ENCODE measurements at places on chromosomes 6 and 20.

DNA sequence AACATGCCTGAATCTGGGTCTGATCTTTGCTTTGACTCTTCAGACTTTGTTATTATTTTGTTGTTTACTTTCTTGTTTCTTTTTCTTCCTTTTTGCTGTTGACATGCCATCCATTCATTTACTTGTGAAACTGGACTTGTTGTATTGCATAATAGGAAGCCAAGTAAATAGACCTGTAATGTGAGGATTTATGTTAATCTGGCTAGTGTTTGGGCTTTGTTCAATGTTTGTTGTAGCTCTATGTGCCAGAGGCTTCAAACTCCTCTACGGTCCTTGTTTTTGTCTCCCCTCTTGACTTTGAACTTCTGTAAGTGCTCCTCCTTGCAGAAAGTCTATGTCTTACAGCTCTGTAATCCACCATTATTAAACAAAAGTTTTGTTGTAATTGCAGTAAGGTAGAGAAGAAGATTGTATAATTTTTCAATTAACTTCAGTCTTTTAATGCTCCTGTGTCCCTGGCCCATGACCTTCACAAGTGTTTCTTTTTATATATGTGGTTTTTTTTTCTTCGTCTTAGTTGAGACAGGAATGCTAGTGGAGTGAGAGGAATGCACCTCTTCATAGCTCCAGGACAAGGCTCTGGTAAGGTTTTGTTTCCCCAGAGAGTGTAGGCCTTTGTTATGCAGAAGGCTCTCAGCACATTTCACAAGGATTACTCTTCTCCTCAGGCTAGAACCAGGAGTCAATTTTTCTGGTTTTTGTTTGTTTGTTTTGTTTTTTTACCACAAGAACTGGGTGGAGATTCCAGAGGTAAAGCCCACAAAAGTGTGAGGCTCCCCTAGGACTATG lies 1061.8 kb upstream of the CITED2 start:
- no peak for DNase-seq

GRCh38 chr6:72365773-72366172 lies 256.1 kb upstream of the KCNQ5 start:
- no peak for DNase-seq

DNA sequence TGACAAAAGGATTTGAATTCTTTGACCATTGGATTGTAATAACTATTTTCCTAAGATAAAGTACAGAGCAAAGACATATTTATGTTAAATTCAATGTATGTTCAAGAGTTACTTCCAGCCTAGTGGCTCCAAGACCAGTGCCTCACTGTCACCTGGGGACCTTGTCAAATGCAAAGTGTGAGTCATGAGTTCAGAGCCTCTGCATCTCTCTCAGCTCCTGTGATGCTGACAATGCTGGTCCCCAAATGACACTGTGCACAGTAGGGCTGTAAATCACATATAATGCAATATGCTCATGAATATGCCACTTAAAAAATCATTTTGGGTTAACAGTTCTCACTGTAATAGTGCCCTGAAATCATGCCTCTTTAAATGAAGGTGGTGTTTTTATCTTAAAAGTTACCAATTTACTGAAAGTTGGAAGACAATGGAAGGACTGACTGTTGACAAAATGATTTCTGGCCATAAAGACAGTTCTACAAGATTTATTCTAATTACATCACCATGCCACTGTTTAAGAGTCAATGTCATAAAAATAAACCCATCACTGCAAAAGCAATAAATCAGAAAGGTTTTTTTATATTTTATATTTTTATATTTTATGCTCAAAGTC lies 62.1 kb downstream of the NRSN1 start:
- no peak for DNase-seq

DNA sequence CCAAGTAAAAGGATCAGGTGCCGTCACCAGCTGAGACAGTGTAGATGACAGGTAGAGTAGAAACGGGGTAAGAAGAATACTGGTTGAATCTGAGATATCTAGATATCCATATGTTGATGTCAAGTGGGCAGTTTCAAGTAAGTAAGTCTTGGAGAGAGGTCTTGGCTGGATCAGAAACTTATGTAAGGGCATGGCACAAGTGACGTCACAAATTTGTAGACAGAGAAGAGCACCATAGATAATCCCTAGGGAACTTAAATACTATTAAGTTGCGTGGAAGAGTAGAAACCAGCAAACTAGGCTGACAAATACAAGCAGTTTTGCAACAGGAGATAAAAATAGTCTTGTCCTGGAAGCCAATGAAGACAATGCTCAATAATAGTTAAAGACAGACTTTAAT lies 123.2 kb downstream of the KHDRBS2 start:
- DNase-seq: no peak

- DNase-seq: no peak
Observed at GRCh38 chr20:59101961-59102360, 59.4 kb upstream of the PRELID3B start.

GRCh38 chr6:148316308-148316707 lies 26.3 kb upstream of the SASH1 start:
- no peak for DNase-seq

DNA sequence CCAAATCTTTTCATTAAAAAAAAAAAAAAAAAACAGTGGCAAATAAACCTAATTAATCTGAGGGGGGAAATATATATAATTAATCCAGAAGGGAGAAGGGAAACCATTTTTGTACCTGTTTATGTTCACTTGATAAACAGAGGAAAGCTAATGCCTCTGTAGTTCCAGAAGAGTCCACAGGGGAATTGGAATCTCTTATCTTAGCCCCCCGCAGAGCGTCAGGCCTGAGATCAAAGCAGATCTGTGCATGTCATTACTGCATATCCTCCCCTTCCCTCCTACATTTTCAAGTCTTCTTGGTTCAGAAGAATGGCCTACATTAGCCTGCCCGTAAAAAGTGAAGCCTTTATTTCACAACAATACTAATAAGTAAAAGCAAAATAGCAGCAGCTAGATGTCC lies 157.2 kb downstream of the PTPRT start:
- DNase-seq: no peak

GRCh38 chr6:139313784-139314545 lies 22.2 kb upstream of the TXLNB start:
- no peak for DNase-seq

DNA sequence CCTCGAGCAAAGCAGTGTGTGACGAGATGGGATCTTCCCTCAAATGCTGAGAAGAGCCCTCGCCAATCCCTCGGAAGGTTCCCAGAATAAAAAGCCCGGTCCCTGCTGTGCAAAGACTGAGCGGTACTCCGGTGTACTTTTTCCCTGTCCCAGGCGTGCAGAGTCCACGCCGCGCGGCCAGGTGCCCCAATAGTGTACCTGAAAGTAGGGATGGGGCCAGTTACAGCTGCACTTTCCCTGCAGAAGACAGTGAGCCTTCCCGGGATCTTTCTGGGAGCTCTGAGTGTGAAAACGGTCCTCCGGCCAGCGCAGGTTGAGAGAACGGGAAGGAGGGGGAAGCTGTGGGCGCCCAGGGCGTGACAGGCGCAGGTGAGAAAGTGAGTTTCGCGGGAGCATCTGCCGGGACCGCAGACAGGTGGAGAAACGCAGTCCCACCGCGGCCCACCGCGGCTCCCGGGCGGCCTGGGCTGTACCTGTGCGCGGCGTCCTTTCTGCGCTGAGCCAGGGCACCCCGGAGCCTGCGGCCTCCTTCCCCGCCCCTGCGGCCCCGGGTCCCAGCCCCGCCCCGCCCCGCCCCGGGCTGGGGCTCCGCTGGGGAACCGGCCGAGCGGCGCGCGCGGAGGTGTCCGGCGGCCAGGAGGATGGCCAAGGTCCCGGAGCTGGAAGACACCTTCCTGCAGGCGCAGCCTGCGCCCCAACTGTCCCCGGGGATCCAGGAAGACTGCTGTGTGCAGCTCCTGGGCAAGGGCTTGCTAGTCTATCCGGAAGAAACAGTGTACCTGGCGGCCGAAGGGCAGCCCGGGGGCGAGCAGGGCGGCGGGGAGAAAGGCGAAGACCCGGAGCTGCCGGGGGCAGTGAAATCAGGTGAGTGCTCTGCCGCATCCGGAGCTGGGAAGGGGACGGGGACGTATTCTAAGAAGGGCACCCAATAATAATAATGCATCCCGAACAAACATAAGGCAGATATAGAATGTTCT lies at the start of gene RFX6:
Gene RFX6, plus strand, starts transcription at position 608 of the 977 bp plus-strand sequence. Its CDS starts 34 bp downstream, at position 642.
- DNase-seq: no peak

GRCh38 chr6:32666420-32667300 lies at the start of gene HLA-DQB1:
Gene HLA-DQB1, minus strand, starts transcription at chr6:32666657. Its CDS starts 50 bp downstream, at chr6:32666607.
- DNase-seq: no peak

- DNase-seq: no peak
Observed at GRCh38 chr20:32496811-32497533, 88.2 kb downstream of the NOL4L start.

GRCh38 chr6:98957450-98957849 lies 9.7 kb upstream of the FBXL4 start:
- no peak for DNase-seq

DNA sequence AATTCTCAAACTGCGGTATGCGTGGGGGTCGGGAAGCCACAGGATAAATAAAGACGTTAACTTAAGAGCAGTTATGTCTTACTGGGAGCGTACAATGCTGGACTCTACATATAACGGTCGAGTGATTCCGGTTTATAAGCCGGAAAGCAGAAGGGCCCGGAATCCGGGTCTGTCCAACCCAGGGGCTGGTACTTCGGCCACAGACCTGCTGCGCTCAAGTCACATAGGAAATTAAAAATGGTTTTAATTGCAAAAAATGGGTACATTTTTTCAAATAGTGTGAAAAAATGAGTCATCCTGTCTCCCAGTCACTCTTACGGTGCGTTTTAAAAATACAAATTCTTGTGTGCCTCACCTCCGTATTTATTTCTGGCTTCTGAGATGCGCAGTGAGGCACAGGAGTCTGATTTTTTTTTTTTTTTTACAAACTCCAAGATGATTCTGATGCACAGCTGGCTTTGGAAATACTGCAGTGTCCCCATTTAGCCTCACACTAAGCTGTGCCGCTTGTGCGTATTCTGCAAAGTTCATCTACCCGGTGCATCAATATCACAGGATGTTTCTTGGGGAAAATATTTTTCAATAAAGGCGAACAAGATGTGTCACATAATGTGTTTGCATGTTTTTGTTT lies 1.0 kb downstream of the PCIF1 start:
- no peak for DNase-seq

DNA sequence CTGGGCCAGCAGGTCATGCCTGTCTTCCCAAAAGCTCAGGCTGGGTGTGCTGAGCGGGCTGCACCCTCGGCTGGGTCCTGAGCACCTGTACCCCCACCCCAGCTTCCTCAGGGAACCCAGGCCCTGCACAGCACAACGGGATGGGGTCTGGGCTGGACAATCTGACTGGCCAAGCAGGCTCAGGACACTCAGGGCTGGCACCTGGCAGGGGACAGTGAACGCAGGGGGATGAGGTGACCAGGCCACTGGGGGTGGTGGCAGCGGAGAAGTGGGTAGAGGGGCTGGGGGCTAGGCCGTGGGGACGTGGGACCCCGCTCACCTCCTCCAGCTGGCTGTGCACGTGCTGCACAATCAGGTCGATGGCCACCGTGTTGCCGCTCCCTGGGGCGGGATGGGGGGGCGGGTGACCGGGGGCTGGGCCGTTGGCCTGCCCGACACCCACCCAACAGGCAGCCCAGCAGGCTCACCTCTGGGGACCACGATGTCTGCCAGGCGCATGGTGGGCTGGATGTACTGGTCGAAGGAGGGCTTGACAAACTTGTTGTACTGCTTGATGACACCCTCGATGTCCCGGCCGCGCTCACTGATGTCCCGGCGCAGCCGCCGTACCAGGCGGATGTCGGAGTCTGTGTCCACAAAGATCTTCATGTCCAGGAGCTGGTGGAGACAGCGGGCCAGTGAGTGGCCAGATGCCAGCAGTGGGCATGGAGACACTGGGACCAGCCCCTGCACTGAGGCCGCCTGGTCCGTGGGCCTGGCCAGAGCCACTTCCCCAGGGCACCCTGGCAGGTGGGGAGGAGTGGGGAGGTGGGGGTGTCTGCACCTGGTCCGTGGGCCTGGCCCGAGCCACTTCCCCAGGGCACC lies 11.9 kb downstream of the UCKL1 start:
- no peak for DNase-seq

- DNase-seq: no peak
Observed at GRCh38 chr6:84568971-84569370, 195.4 kb downstream of the TBX18 start.

DNA sequence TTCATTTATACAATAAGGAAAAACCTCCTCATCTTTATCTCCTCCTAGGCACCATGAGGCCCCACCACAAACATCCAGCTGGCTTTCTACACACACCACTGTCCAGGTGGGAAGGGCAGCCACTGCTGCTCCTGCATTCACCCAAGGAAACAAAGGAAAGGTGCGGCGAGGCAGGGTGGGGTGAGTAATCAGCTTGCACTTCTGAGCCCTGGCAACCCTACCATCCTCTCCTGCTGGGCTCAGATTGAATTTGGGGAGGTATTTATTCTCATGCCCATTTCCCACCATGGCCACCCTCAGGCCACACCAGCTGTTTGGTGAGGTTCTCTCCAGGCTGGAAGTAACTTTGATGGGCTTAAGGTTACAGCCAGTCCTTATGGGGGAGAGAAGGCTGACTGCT lies 31.2 kb upstream of the SPDEF start:
- DNase-seq: no peak

DNA sequence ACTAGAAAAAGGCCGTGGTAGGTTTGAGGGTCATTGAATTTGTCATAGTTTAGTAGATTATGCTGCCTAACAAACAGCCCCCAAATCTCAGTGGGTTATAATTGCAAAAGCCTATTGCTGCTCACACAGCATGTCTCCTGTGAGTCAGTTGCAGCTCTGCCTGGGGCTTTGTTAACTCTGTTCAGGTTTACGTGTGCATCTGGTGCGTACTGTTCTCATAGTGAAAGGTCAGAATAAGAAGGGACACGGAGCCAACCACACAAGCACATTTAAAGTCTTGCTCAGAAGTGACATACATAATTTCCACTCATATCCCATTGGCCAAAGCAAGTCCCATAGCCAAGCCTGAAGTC lies 48.1 kb upstream of the BMP2 start:
- DNase-seq: no peak

DNA sequence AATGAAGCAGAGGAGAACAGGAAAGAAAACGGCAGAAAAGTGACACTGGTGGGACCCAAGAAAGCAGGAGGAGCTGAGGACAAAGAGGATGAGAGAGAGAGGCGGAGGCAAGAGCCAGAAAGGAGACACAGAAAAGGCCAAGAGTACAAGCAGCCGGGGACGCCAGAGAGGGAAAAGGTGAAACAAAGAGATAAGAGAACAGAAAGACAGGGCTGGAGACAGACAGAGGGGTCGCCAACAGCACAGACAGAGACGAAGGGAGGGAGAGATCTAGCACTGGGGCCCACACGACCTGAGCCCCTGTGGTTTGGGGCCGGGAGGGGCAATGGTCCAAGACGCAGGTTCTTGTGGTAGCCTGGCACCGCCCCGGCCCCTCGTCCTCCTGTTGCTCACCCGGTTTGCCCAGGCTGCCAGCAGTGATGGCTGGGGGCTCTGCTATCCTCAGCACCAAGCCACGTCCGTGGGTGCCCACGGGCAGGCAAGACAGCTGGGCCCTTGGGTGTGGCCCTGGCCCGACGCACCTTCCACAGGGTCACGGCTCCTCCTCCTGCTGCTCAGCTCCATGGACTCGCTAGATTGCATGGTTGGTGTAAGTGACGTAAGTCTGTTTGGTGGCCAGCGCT lies 123.5 kb downstream of the GRM4 start:
- no peak for DNase-seq
